Stimulated activated CD8-positive, alpha-beta memory T cell treated with anti-CD3 and anti-CD28 coated beads, Interleukin-2, amount 100 ng/mL, for 1 hour (primary cell): ENCODE measurements at places on chromosomes 4 and X.

DNA sequence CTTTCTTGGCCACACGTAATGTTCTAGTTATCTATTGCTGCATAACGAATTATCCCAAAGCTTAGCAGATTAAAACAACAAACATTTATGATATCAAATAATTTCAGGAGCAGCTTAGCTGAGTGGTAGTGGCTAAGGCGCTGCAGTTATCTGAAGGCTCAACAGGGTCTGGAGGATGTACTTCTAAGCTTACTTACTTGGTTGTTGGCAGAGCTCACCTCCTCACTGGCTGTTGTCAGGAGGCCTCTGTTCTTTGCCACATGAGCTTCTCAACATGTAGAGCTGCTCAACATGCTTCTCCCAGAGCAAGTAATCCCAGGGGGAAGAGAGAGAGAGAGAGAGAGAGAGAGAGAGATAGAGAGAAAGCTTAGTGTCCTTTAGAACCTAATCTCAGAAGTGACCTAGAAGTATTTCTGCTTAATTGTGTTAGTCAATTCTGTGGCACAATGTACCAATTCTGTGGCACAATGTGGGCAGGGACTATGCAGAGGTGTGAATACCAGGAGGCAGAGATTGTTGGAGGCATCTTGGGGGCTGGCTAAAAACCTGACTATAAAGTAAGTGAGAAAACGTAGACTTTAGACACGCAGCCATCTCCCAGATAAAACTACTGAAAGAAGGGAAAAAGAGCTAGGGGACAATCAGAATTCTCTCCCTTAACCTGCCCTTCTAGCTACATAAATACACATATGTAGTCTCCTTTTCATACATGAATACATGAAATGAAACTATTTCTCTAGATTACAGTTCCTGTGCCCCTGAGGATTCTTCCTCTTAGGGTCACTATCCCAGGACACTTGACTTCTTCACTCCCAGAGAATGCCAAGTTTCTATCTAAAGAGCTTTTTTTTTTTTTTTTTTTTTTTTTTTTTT is 40.2 kb downstream of the HOPX start:
- no peak for DNase-seq

GRCh38 chrX:34632384-34632783 is 24.7 kb downstream of the TMEM47 start:
- DNase-seq, result no peak

GRCh38 chr4:141117935-141118334 is 15.3 kb downstream of the RNF150 start:
- no peak for DNase-seq

- DNase-seq, result no peak
Measured at GRCh38 chr4:180060159-180060889, 2182.9 kb upstream of the TENM3 start.

DNA sequence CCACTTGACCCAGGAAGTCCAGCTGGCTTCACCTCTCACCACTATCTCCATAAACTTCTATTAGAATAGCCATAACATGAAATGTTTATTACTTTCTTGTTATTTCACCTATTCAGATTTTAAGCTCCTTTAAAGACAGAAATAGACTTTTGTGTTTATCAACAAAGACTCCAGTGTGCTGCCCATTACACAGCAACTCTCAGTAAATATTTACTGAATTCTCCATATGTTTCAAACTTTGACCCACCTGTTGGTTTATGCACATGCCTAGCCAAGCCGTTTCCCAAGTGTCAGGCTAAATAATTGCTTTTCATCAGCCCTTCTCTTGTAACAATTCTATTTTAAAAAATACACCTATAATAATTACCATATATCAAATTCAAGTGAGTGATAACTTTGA is 242.9 kb upstream of the NEIL3 start:
- no peak for DNase-seq

- no peak for DNase-seq
Measured at GRCh38 chr4:172692701-172693100, 475.9 kb upstream of the GALNT7 start.

GRCh38 chr4:78938474-78938867 is 767 bp downstream of the PAQR3 start:
- DNase-seq, result no peak

GRCh38 chrX:43971966-43972961 is 926 bp downstream of the NDP start:
- no peak for DNase-seq

GRCh38 chr4:89306486-89307177 is 968 bp downstream of the GPRIN3 start:
- DNase-seq, result no peak

DNA sequence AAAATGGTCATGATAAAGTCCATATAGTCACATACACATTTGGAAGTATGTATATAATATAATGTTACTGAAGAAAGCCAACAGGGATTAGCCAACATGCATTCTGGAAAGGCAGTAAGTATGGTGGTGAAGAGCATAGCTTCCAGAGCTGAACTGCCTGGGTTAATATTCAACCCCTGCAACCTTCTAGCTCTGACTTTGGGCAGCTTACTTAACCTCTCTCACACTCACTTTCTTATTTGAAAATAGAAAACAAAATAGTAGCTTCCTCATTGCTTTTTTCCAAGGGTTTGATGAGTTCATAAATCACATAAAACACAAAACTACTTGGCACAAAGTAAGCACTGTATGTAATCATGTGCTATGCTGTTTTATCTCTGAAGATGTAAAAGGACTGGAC is 216.4 kb downstream of the CHIC2 start:
- no peak for DNase-seq

- DNase-seq, result peak; percentile 10
Measured at GRCh38 chr4:83212041-83212851, 72.4 kb downstream of the COQ2 start.

GRCh38 chrX:109775386-109775785 is 42.3 kb upstream of the ACSL4 start:
- DNase-seq, result no peak

DNA sequence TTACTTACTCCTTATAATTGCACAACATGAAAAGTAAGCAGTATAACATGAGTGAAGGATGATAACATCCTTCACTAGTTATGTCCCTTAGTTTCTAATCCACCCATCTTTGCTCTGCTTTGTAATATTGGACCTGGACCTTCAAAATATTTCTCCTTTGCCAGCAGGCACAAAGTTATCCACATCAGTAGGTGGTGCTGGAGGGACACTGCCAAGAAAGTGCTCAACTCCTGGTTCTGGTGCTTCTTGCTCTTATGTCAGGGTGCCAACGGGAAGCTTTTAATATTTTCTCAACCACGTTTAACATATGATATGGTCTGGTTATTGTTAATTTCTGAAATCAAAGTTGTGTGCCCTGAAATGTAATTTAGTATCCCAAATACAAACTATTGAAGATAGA is 49.1 kb downstream of the TMEM165 start:
- no peak for DNase-seq

DNA sequence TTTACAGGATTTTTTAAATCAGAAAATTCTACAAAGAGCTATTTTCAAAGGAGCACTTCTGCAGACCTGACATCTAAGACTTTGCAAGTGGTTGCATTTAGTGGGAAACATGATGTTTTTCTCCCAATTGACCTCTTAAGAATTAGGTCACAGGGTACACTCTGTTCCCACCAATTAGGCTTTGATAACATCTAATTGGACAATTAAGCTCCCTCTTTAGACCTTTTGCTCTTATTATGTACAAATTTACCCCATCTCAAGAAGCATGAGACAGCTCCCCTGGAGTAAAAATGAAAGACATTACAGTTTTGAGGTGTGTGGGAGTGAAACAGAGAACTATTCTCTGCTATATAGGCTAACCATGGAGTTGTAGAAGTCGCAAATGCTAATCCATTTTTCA is 31.8 kb upstream of the AGA start:
- DNase-seq, result no peak

DNA sequence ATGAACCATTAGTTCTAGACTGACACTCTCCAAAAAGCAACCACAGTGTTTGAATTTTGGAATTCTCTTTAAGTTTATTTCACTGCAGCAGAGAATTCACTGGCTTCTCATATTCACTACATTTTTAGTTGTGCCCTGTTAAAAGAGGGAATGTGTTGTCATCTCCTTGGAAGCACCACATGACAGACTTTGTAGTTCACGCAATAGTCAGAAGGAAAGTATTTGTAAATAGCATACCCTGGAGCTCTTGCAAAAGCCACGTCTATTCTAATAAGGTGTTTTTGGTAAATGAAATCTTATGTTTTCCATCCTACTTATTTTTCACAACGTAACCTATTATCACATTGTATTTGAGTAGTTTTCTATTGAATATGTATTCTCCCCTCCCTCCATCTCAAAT is 25.8 kb downstream of the DOCK11 start:
- DNase-seq, result no peak

DNA sequence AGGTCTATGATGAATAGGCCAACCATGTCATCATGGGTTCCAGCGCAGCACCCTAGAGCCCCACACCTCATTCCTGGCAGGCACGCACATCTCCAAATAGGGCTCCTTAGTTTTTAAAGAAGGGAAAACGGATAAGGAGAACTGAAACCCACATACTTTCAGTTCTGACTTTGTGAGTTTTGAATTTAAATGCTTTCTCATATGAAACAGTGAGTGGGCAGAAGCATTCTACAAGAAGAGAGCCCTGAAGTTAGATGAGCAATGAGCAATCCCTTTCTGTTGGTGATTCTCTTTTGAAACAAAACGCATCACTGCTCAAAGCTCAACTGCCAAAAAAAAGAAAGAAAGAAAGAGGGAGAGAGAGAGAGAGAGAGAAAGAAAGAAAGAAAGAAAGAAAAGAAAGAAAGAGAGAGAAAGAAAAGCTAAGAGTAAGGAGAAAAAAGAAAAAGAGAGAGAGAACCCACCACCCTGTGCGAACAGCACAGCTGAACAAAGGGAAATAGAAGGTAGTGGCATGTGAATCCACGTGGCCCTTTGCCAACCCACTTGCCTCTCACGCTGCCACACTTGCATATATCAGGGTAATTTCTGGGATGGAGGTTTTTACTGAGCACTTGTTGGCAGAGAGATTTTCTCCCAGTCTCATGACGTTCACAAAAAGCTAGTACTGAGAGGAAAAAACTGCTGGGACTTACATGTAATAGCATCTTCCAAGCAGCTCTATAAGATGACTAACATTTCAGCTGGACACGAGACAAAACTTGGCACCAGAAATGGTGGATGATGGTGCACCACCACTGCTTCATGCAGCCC is 31.0 kb downstream of the TMSB4X start:
- DNase-seq, result no peak

- DNase-seq, result no peak
Measured at GRCh38 chr4:3059943-3060342, 14.4 kb downstream of the HTT-AS start.

DNA sequence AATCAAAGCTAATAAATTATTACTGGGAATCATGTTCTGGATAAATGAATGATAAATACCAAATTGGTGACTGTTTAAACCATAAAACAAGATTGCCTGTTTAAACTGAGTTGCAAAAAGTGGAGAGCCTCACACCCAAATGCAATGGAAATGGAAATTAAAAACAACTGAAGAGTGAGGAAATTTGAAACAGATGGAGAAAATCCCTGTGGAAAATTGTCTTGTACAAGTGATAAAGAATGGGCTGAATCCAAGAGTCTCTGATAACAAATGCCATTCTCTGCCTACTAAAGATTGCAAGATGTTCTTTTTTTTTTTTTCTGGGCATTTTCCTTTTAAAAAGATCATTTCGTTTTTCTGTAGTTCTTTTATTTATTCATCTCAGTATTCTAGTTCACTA is 426.3 kb downstream of the NLGN4X start:
- no peak for DNase-seq

DNA sequence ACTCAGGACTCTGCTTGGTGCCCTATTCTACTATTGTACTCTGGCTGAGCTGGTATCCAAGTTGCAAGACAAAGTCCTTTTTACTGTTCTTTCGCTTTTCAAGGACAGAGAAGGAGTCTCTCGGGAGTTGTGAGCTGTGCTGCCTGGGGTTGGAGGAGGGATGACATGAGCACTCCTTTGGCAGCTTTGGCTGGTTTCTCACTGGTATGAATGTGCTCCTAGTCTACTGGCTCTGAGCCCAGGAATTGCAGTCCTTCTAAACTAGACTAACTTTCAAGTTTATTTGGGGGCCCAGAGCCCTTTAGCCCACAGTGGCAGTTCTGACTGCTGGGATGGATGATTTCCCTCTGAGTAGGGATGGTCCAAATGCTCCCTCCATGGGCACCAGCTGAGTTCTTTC is 997.1 kb downstream of the RAB28 start:
- DNase-seq, result no peak

- no peak for DNase-seq
Measured at GRCh38 chr4:18454349-18454748, 432.8 kb upstream of the LCORL start.

DNA sequence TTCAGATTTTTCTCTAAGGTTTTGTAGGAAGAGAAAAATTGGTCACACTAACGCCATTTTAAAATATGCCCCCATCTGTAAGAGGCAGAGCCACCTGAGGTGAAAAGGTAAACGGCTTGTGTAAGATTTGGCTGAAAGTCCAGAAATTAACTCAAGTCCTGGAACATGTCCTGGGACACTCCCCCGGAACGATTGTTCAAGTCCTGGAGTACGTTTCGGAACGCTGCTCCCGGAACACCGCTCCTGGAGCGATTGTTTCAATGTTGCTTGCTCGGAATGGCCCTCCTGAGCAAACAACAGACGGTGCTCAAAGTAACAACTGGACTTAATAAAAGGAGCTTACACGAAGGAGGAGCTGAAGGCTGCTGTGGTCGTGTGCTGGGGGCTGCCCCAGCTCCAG is 796.5 kb upstream of the SLIT2 start:
- no peak for DNase-seq

DNA sequence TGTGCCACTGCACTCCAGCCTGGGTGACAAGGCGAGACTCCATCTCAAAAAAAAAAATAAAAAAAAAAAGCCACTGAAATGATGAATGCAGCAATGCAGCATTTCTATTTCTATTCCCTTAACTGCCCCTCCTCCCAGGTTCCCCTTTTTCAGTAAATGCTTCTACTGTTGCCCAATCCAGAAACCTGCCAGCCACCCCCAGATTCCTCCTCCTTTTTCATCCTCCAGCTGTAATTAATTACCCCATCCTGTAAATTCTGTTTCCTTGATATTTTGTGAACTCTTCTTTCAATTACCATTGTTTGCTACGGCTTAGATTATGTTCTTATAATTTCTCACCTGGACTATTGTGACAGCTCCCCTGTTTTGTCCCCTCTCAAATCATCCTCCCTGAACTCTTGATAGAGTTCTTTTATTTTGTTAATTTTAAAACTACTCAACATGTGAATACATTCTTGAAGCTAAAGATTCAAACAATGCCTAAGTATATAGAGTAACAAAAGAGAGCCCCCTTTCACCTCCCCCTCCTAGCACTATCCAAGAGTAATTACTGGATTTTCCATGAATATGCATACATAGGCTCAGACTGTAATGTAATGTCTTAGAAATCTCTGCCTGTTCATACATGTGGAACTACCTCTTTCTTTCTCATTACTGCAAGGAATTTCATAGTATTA is 140.6 kb upstream of the GPC4 start:
- no peak for DNase-seq

GRCh38 chrX:16589211-16589610 is 60.7 kb upstream of the S100G start:
- DNase-seq, result no peak

GRCh38 chrX:146887020-146887419 is 72.5 kb upstream of the CXorf51A start:
- DNase-seq, result no peak

- DNase-seq, result no peak
Measured at GRCh38 chrX:154298312-154298711, 2.7 kb downstream of the TKTL1 start.

GRCh38 chrX:56783450-56783831 is 54.4 kb downstream of the NBDY start:
- no peak for DNase-seq
